ENCODE measurements at places on chromosomes 12 and 14.

- DNase-seq, result no peak
Measured at GRCh38 chr12:67764946-67765619, 116.5 kb downstream of the DYRK2 start.

GRCh38 chr12:23756416-23756815 is 193.1 kb downstream of the SOX5 start:
- DNase-seq, result no peak

DNA sequence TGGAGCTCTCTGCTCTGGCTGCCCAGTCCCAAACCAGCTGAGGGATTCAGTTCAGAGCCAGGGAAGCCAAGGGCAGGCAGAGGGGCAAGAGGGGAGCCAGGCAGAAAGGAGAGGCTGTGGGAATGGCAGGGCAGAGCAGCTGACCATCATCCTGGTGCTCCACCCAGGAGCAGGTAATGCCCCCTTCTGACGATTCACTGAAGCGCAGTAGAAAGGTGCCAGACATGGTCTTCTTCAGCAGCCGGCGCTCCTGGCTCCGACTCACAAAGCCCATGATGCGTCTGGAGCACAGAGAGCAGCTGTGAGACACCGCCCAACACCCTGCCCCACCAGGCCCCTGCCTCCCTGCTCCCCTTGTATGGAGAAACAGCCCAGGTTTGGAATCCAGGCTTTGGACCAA is 8.0 kb downstream of the IL23A start:
- no peak for DNase-seq

GRCh38 chr12:53659011-53659551 is 16.8 kb downstream of the ATP5MC2 start:
- peak; percentile 87 for DNase-seq

- no peak for DNase-seq
Measured at GRCh38 chr12:71640316-71640715, 23.3 kb downstream of the ZFC3H1 start.

- DNase-seq, result no peak
Measured at GRCh38 chr12:39329018-39329417, 113.9 kb downstream of the KIF21A start.

DNA sequence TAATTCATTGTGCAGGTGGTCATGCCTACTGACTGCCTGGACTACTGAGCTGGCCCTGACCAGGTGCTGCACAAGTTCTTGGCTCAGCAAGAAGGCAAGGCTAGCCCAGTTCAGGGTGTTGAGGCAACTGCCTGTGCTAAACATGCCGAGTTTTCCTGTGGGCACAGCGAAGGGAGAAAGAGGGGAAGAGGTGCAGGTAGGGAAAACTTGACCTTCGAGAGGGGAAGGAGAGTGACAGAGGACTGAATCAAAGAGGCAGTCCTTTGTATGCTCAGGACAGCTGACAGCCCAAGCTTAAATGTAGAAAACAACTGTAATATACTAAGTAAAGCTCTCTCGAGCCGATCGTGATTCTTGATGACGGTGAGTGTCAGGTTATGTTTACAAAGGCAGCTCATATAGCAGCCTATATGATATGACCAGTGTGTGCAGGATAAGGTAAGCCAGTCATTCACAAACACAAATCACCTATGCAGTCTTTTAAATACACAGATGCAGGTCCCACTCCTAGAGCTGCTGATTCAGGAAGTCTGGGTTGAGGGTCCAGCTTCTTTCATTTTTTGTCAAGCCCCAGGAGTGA is 2.6 kb downstream of the IRAK3 start:
- no peak for DNase-seq

DNA sequence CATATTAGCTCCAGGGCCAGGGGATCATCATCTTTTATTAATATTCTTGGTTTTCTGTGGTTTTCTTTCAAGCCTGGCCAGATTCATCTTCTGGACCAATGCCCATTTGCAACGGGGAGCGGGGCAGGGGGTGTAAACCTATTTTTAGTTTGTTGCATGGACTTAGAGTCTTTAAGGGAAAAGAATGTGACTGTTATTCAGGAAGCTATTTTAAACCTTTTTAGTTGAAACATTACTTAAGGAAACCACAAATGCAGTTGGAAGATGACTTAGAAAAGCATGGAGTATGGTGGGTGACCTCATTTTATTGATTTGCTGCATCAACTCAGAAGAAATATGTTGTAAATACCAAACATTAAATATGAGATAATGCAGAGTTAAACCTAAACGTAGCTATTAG is 368.4 kb upstream of the E2F7 start:
- peak; percentile 32 for DNase-seq

- no peak for DNase-seq
Measured at GRCh38 chr14:36507847-36508417, 12.1 kb downstream of the NKX2-1 start.

- no peak for DNase-seq
Measured at GRCh38 chr14:85516239-85517113, 13.5 kb upstream of the FLRT2 start.

GRCh38 chr14:71675126-71675899 is 256.9 kb upstream of the RGS6 start:
- DNase-seq, result no peak

- DNase-seq, result no peak
Measured at GRCh38 chr14:54489318-54489683, 521 bp upstream of the GMFB start.

DNA sequence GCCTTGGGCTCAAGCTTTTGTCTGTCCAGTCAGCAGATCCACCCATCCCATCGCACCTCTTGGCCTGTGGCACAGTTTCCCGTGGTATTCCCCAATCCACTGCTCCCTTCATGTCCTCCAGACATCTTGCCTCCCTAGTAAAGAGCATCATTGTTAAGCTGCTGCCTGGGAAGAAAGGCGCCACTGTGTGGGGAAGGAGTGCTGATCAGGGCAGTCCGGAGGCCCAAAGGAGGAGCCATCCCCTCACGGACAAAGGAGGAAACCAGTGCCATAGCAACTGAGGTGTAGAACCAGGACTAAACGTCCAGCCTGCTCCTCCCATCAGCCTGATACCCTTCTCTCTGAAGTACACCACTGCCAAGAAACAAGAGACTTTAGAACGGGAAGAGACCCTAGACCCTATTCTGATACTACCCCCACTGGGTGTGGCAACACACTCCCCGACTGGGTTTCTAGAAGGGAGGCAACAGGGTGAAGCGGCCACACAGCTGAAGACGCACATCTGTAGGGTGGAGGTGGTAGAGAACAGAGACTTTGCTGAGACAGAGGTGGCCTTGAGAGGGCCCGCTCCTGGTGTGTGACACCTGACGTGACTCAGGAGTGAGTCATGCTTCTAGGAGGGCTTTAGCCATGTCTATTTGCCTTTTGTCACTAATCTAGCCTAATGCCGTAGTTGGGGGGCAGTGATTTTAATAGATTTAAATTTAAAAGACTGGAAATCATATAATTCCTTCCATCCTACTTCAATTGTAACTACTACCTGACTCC is 185.0 kb downstream of the DPF3 start:
- no peak for DNase-seq

- DNase-seq, result no peak
Measured at GRCh38 chr12:55658635-55659391, 22.1 kb downstream of the OR10P1 start.

GRCh38 chr12:50928392-50928791 is 24.0 kb upstream of the HIGD1C start:
- DNase-seq, result no peak

GRCh38 chr14:104214431-104215218 is 76.2 kb downstream of the KIF26A start:
- DNase-seq, result no peak

GRCh38 chr12:113066813-113067400 is 10.4 kb downstream of the DTX1 start:
- no peak for DNase-seq

DNA sequence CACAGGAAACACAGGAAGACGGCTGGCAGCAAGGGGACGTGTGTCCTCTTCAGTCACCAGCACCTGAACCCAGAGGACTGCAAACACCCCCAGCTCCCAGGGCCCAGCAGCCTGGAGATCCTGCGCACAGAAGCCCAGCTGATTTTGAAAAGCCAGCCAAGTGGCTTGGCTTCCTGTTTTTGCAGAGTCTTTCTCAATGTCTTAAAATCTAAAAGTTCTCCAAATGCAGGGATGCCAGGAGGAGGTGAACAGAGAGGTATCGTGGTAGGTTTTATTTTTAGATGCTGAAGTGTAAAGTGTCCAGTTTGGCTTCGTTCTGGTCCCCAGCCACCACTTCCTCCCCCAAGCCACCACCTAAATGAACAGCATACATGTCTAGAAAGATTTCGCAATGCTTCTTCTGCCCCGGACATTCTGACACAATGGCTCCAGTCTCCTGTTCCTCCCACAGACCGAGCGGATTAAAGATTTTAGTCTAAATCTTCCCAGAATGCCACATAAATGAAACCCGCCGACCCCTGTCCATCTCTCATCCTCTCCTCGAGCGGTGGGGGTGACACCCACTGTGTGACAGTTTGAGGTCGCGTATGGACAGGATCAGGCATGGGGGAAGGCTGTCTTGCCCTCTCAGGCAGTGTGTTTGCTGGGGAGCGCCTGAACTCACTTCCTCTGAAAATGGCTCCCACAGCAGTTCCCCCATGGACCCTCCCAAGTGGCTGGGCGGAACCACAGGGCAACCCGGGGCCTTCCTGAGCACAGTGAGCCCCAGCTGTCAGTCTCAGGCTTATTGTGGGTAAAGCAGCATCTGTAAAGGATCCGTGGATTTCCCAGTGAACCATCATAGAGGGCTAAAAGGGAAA is 41.6 kb downstream of the ITPK1 start:
- DNase-seq, result peak; percentile 45

DNA sequence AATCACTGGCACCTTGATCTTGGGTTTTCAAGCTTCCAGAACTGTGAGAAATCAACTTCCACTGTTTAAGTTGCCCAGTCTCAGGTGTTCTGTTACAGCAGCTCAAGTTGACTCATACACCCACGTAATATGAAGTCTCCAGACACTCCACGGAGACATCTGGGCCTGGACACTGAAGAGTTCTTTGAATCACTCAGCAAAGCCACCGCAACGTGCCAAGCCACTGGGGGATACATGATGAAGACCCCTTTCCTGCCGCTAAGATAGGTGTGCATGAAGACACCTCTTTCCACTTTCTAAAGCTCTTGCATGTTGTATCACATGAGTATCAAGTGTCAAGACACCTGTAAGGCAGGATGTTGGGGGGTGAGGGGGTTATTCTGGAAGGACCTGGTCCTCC is 311.7 kb upstream of the RTL1 start:
- peak; percentile 6 for DNase-seq

GRCh38 chr12:2443776-2444175 is 351.0 kb upstream of the FKBP4 start:
- no peak for DNase-seq

- DNase-seq, result no peak
Measured at GRCh38 chr14:67525389-67525788, 7.7 kb upstream of the PLEKHH1 start.

- no peak for DNase-seq
Measured at GRCh38 chr12:64658892-64659481, 48.7 kb downstream of the RASSF3 start.

GRCh38 chr12:52342781-52343490 is 21.7 kb upstream of the KRT83 start:
- DNase-seq, result no peak

- DNase-seq, result no peak
Measured at GRCh38 chr12:71092290-71092689, 65.5 kb downstream of the TSPAN8 start.

DNA sequence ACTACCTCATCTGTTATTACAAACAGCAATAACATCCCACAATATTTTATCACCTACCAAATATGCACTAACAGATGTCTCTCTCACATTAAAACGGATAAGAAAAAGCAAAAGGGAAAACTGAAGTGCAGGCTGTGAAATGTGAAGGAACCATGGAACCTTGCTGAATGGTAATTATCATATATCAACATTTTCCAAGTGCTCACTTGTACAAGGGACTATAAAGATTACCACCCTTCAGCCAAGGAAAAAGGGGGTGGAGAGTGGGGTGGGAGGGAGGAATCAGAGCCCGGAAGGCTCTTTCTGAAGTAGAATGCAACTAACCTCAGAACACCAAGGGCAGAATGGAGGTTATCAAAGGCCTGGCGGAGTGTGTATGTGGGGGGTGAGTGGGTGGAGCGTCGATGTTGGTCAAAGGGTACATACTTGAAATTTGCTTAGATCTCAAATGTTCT is 1.2 kb downstream of the SNX6 start:
- DNase-seq, result no peak

DNA sequence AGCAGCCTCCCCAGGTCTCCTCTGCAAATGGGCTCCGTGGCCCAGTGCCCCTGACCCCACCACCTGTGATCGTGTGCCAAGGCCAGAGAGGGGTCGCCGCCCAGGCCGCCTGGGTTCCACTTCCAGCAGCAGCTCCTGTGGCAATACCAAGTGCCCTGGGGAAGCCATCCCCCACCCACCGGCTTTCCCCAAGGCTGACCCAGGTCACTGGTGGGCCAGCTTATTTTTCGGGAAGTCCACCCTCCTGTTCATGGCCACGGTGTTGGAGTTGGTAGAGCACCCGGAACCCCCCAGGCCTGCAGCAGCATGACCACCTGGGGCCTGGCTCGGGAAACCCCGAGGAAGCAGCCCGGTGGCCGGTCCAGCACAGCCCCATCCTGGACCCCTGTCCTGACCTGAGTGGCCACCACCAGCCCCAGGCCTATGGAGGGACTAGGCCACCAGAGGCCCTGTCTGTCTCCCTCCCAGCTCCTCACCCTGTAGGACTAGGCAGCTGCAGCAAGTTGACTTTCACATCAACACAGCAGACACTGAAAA is 40.8 kb upstream of the OASL start:
- no peak for DNase-seq

DNA sequence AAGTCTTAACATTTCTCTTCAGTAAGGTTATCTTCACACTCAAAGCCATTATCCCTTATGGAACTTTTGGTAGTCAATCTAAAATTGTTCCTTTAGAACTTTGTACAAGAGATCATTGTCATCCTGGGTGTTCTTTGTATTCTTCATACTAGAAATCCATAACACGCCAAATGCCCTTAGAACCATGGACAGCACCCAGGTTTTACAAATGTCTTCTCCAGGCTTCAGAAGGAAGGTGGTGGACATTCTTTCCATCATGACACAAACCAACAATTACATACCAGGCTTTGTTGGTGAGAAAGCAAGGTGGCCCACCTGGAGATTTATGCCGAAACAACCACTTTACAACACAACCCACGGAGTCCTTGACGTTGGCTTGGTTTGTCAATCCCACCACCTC is 365.6 kb upstream of the TBX3 start:
- no peak for DNase-seq

GRCh38 chr12:64098709-64099354 is 123.3 kb downstream of the KICS2 start:
- DNase-seq, result peak; percentile 84

All from femur (tissue), 1 donor.